ENCODE measurements at places on chromosomes 3 and 15.

DNA sequence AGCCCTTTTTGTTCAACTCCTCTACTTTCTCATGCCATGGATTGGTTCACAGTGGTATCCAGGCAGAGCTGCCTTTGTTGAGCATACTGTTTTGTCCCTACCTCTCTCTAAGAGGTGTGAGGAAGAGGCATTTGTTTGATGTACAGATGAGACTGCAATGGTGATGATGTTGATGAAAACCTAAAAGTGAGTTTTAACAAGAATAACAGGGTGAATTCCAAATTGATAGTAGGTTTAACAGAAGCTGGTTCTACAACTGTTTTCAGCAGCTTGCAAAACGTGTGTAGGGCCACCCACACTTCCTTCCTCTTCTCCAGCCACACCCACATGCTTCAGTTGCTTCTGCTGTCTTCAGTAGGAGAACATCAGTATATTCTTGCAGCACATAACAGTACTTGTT is 10.2 kb downstream of the SNRK start:
- DNase-seq, result peak; percentile 7

DNA sequence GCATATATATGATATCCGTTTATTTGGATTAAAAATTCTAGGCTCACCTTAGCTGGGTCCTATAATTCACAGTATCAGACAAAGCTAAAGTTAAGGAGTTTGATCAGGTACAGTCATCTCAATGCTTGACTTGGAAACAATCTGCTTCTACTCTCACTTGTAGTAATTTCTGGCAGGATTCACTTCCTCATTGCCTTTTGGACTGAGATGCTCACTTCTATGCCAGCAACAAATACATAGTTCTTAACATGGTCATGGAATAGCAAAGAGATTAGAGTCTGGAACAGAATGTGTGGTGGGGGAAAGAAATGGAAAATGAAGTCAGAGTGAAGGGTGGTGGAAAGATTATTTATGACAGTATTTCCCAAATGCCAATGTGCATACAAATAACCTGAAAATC is 693.6 kb downstream of the CADM2 start:
- DNase-seq, result no peak

GRCh38 chr15:66328771-66329170 is 27.7 kb downstream of the TIPIN start:
- no peak for DNase-seq

DNA sequence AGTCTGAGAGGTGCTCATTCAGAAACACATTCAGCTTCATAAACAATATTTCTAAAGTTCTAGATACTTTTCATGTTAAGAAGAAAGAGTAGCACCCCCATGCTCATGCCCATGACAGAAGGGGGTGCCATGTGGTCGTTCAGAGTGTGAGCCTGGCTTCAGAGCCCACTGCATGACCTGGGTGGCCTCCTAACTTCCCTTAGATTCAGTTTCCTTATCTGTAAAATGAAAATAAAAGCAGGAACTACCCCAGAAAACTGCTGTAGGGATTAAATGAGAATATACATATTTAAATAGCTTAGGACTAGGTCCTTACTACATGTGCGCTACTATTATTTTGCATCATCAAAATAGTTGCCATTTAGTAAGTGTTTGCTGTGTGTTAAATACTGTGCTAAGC is 69.2 kb downstream of the ABHD5 start:
- no peak for DNase-seq

DNA sequence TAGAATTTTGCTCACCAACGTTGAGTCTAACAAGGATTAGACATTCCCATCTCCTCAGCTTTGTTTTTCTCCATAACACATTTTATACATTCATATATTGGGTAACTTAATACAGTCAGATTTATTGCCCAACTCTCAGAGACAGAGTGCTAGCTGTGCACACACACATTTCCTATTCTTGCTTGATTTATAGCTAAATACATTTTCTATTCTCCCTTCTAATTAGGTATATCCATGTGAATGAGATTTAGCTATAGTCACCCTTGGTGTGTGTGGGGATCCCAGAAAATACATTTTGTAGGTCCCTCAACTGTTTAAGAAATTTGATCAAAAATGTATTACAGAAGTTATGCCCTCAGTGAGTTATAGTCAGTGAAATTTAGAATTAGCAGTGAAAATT is 715.4 kb downstream of the NSUN3 start:
- no peak for DNase-seq

DNA sequence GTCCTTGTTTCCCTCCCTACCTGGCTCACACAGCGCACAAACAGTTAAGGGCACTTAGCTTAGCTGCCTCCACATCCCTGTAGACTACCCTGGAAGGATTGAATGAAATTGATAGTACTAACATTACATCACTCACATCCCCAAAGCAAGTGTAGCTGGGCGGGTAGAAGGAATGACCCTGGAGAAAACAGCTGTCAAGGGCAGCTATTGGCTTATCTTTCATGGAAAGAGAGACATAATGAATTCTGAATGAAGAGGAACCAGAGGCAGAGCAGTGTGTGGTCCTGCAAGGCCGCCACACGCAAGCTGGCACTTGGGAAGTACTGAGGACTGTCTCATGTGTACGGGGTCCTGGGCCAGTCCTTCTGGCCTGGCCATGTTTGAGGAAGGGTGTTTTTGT is 369.6 kb upstream of the RGMA start:
- no peak for DNase-seq

- peak; percentile 96 for DNase-seq
Measured at GRCh38 chr3:136728918-136729317, 23.3 kb downstream of the STAG1 start.

DNA sequence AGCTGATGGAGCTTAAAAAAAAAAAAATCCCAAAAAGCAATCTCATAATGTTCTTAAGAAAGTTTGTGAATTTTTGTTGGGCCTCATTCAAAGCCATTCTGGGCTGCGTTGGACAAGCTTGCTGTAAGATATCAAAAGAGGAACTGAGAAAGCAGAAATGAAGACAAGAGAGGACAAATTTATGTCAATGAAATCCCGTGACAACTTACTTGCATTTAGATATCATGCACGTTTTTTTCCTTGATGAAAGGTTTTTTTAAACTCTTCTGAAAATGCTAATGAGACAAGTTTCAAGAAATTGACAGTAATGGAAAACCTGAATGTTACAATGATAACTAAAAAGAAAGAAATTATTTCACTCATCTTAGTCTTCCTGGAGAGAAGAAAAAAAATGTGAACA is 662.9 kb downstream of the SQOR start:
- DNase-seq, result no peak

DNA sequence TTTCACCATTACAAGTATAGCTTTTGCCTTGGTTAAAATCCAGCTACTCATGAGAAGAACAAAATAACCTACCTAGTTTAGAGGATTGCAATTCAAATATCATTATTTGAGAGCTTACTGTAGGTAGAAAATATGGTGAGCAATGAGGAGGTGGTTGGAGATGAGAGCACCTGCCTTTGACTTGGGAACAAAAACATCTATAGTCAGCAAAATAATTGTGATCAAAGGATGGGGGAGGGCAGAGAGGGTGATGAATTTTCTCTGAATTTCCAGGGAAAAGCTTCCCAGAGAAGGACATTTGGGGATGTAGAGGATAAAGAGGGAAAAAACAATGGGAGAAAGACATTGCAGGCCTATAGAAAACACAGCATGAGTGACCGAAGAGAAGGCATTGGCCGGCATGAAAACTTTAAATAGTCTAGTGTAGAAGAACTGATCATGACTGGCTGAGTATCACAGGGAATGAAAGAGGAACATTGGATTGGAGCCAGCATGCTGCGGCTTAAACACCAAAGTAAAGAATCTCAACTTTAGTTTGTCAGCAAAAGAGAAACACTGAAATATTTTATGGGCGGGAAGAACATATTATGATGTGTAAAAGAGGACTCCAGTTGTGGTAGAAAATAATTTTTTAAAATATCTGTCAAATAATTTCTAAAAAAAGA is 581.3 kb downstream of the UNC13C start:
- DNase-seq, result no peak

- no peak for DNase-seq
Measured at GRCh38 chr3:41095702-41096101, 103.6 kb upstream of the CTNNB1 start.

DNA sequence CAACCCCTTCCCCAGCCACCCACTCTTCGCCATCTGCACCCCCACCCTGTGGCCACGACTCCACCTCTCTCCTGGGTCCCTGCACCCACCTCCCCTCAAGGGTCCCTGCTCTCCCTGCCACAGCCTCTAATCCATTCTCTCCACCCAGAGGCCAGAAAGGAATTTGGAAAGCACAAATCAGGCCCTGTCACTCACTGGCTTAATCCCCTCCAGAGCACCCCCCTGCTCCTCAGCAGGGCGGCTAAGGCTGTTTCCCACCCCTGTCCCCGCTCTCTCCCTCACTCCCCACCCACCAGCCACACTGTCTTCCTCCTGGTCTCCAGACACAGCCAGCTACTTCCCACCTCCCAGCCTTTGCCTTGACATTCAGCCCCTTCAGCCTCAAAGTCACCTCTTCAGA is 150.0 kb upstream of the LINGO1 start:
- DNase-seq, result no peak

GRCh38 chr15:74179101-74179841 is 5.8 kb downstream of the ISLR start:
- DNase-seq, result peak; percentile 89
